ENCODE measurements at places on chromosomes 4 and X.

GRCh38 chr4:78207951-78208350 lies 150.8 kb downstream of the FRAS1 start:
- peaks cover 17% of the 10 kb centered on the region for H3K27me3 ChIP-seq
- no peak overlapping the region for H3K27ac ChIP-seq
- no peaks in the 10 kb centered on the region for H3K36me3 ChIP-seq
- H3K4me1 ChIP-seq: no peaks in the 10 kb centered on the region

- no peaks in the 10 kb centered on the region for H3K4me1 ChIP-seq
- H3K27me3 ChIP-seq: peaks cover 3% of the 10 kb centered on the region
- H3K4me3 ChIP-seq: no peak overlapping the region
- H3K27ac ChIP-seq: no peak overlapping the region
- no peak for ATAC-seq
Measured at GRCh38 chr4:169124661-169125060, 114.6 kb upstream of the CBR4 start.

DNA sequence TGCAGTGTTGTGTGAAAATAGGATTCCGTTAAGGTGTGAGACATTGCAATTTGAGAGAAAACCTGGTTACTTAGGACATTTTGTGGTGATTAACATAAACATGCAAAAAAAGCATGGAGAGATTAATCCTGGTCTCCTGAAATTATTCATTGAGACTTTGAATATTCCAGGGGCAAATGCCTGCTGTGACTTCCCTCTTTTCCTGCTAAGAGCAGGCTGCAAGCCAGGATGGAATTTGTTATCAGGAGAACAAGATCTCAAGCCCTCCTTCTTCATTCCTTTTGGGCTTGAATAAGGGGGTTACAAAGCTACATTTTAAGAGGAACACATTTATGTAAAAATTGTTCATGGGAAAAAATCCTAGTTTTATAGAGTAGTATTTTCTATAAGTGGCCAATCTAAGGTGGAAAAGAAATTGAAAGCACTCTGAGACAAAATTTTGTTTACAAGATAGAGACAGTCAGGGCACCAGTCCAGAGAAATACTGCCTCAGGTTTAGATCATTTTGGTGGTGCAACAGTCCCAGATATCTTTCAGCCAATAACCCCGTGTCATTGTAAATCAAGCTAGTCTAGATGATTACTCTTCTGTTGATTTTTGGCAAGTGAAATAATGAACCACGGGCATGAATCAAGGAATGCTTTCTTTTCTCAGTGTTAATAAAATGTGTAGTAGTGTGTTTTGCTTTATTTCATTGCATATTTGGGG lies 1528.3 kb upstream of the AGA start:
- no peaks in the 10 kb centered on the region for H3K27me3 ChIP-seq
- H3K4me3 ChIP-seq: no peak overlapping the region

GRCh38 chrX:43703211-43703791 lies 47.2 kb downstream of the MAOA start:
- H3K27me3 ChIP-seq: peaks cover 14% of the 10 kb centered on the region
- ATAC-seq: no peak
- H3K4me3 ChIP-seq: no peak overlapping the region
- no peak overlapping the region for H3K27ac ChIP-seq

DNA sequence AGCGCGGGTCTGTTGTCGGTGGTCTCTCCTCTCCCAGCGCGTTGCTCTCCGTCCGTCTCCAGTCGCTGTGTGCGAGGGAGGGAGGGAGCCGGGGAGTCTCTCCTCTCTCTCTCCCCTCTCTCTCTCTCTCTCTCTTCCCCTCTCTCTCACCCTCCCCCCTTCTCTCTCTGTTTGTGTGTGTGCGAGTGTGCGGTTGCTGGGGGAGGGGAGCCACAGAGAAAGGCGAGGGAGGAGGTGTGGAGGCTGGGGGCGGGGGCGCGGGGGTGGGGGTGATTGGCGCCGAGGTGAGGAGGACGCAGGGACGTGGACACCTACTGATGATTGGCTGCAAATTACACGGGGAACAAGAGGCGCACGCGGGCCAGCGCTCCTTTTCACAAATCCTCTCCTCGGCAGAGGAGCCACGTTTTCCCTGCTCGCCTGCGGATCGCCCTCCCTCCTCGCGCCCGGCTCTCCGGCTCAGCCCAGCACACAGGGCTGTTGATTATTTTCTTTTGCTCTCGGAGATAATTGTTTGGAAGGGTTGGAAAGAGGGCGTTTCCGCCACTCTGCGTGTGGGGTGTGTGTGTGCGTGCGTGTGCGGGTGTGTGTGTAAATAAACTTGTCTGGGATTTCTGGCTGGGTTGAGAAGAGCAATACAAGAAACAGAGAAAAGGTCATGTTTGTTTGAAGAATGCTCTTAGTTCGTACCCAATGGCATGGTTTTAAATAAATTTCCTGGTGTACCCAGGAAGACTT lies at the start of gene CXXC4:
TSS of gene CXXC4 (minus strand) at position 73 of the 738 bp plus-strand sequence. CDS start 3,092 bp downstream, outside the sequence.
- peak; percentile 23 for ATAC-seq
- peaks cover 28% of the 10 kb centered on the region for H3K4me1 ChIP-seq
- peaks cover 31% of the 10 kb centered on the region for H3K27me3 ChIP-seq
- H3K27ac ChIP-seq: peak within 1 kb of the TSS; percentile 2

GRCh38 chrX:47179221-47179927 lies 14.3 kb upstream of the UBA1 start:
- peaks cover 86% of the 10 kb centered on the region for H3K36me3 ChIP-seq
- H3K4me3 ChIP-seq: no peak overlapping the region
- ATAC-seq: no peak
- peaks cover 7% of the 10 kb centered on the region for H3K4me1 ChIP-seq
- no peaks in the 10 kb centered on the region for H3K27me3 ChIP-seq

DNA sequence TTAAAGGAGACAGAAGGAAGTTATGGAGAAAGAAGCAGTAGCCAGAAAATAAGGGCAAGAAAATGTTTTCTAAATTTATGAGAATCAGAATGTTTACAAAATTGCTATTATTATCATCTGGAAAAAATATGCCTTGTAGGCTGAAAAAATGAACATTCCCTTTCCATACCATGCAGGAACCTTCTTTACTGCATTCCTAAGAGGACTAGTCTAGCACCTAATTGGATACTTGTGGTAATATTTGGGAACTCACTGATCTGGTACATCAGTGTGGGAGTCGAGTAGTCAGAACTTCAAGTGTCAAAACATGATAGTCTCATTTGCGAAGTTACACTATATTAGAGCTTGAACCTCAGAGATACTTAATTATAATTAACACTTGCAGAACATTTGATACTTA lies 51.9 kb downstream of the TET2 start:
- no peak for ATAC-seq
- H3K36me3 ChIP-seq: peaks cover 95% of the 10 kb centered on the region
- H3K27ac ChIP-seq: no peak overlapping the region
- no peak overlapping the region for H3K4me3 ChIP-seq

DNA sequence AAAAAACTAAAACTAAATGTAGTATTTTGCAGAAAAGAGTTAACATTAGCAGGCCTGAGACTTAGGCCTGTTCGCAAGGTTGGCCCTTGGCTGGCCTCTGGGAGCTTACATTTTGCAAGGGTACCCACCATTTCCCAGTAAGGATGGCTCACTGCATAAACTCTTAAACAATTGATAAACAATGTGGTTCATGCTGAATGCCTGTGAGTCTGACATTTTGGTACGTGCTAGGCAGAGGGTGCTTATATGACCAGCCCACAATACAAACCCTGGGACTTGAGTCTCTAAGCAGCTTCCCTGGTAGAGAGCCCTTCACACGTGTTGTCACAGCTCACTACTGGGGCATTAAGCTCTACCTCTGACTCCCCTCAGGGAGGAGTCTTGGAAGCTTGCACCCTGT lies 7.4 kb downstream of the PRPS2 start:
- H3K36me3 ChIP-seq: peaks cover 71% of the 10 kb centered on the region
- ATAC-seq: no peak
- no peaks in the 10 kb centered on the region for H3K4me1 ChIP-seq
- no peaks in the 10 kb centered on the region for H3K27me3 ChIP-seq
- H3K27ac ChIP-seq: no peak overlapping the region

DNA sequence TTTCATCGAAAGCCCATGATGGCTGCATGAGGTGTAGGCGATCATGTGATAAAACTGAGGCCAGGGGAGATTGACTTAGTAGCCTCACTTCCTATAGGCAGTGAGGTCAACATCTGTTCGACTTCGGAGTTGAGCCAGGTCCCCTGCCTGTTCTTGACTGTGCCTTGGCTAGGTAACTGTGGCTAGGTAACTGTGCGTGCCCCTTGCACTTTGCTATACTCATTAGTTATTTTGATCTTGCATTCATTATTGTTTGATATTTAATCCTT lies 55.0 kb downstream of the CLDN34 start:
- H3K4me3 ChIP-seq: no peak overlapping the region
- H3K27me3 ChIP-seq: no peaks in the 10 kb centered on the region
- peaks cover 4% of the 10 kb centered on the region for H3K36me3 ChIP-seq
- no peak overlapping the region for H3K27ac ChIP-seq

- H3K27me3 ChIP-seq: no peaks in the 10 kb centered on the region
- no peak overlapping the region for H3K4me3 ChIP-seq
- no peaks in the 10 kb centered on the region for H3K36me3 ChIP-seq
Measured at GRCh38 chr4:101667348-101667747, 123.2 kb upstream of the BANK1 start.

GRCh38 chr4:39637586-39638353 lies 895 bp downstream of the SMIM14 start:
- ATAC-seq: peak; percentile 33
- H3K4me1 ChIP-seq: peaks cover 13% of the 10 kb centered on the region
- H3K27ac ChIP-seq: peak overlapping the region; percentile 85
- peak overlapping the region; percentile 95 for H3K4me3 ChIP-seq

DNA sequence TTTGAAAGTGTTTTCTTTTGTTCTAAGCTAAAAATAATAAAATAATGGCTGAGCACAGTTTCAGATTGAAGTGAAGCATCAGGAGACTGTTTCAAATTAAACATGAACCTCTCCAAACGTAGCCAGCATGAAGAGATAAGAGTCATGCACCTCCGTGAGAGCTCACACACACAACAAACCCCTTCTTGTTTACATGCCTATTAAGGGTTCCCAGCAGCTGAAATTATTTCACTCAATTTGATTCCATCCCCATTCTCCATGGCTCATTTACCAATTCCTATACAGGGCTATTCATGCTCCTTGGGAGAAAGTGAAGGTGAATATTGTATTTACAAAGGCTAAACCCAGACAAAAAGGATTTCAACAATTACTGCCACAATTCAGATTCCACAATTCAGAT lies 954.1 kb upstream of the INTU start:
- H3K36me3 ChIP-seq: no peaks in the 10 kb centered on the region
- no peaks in the 10 kb centered on the region for H3K27me3 ChIP-seq
- H3K4me1 ChIP-seq: no peaks in the 10 kb centered on the region
- no peak for ATAC-seq
- H3K27ac ChIP-seq: no peak overlapping the region

DNA sequence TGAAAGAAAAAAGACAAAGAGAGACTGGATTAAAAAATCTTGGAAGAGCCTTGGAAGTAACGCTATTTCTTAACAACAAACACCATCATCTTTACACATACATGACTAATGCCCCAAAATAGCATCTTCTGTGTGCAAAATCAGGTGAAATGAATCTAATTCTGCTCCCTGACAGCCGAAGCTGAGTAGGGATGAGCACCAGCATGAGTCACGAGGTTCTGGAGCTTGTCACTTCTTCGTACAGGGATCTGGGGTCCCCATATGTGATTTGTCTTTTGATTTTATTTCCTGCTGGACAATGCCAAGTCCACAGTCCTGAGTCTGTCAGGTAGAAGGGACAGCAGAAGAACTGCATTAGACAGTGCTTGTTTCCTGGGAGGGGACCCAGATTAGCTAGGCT lies 55.9 kb downstream of the OSTC start:
- no peak overlapping the region for H3K4me3 ChIP-seq
- H3K36me3 ChIP-seq: no peaks in the 10 kb centered on the region
- peaks cover 15% of the 10 kb centered on the region for H3K4me1 ChIP-seq
- ATAC-seq: no peak
- H3K27ac ChIP-seq: no peak overlapping the region

DNA sequence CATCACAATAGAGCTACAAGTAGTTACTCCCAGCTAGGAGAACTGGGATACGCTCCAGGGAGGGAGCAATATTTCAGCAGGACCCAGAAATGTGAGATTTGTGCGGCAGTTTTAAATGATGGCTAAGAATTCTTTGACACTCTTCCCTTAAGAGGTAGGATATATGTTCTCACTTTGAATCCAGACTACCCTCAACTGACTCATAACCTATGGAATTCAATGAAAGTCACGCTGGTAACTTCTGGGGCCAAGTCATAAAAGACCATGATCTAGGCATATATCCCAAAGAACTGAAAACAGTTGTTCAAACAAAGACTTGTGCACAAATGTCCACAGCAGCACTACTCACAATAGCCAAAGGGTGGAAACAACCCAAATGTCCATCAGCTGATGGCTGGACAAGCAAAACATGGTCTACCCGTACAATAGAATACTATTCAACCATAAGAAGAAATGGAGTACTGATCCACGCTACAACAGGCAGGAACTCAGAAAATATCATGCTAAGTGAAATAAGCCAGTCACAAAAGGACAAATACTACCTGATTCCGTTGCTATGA lies 10.5 kb downstream of the CD99L2 start:
- no peaks in the 10 kb centered on the region for H3K27me3 ChIP-seq
- no peak overlapping the region for H3K4me3 ChIP-seq
- no peak for ATAC-seq
- H3K4me1 ChIP-seq: no peaks in the 10 kb centered on the region
- no peaks in the 10 kb centered on the region for H3K36me3 ChIP-seq

DNA sequence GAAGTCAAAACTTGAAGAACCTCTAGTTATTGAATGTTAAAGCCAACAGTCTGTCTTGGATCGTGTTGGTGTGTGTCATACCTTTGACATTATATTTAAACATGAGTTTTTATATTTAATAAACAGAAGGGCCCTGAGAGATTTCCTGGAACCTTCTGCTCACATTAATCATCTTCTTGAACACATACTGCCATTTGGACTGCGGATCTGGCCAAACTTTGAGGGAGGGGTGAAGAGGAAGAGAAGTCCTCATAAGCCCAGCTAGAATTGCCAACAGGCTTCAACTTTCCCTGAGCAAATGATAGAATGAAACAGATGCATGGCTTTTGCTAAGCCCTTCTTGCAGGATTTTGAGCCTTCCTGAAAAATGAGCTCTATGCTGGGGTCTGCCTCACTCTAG lies 27.4 kb downstream of the CCKAR start:
- H3K4me1 ChIP-seq: no peaks in the 10 kb centered on the region
- peaks cover 13% of the 10 kb centered on the region for H3K27me3 ChIP-seq
- H3K4me3 ChIP-seq: no peak overlapping the region

DNA sequence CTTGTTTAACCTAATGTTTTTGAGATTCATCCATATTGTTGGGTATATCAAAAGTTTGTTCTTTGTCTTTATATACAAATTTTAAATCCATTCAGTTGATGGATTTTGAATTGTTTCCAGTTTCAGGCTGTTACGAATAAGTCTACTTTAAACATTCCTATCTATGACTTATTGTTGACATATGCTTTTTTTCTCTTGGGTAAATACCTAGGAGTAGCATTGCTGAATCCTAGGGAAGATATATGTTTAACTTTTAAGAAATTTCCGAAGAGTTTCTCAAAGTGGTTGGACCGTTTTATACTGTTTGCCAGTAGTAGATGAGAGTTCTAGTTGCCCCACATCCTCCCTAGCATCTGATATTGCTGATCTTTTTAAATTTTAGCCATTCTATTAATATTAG lies 60.9 kb upstream of the IL13RA1 start:
- no peaks in the 10 kb centered on the region for H3K4me1 ChIP-seq
- no peak for ATAC-seq
- H3K27me3 ChIP-seq: no peaks in the 10 kb centered on the region
- peaks cover 87% of the 10 kb centered on the region for H3K36me3 ChIP-seq
